Ureter (tissue), 1 donor: ENCODE measurements at places on chromosomes 5 and 9. TPM values are rescaled to one million over a fixed set of nuclear protein-coding genes. Genes with fewer than 3 reads are reported as not detected.

- DNase-seq: no peak
Observed at GRCh38 chr9:123926941-123927340, 3.0 kb downstream of the DENND1A start.

VLDLR gene
- 21.8 TPM for total RNA-seq

TMC1 gene
- total RNA-seq: 3.5 TPM

DNA sequence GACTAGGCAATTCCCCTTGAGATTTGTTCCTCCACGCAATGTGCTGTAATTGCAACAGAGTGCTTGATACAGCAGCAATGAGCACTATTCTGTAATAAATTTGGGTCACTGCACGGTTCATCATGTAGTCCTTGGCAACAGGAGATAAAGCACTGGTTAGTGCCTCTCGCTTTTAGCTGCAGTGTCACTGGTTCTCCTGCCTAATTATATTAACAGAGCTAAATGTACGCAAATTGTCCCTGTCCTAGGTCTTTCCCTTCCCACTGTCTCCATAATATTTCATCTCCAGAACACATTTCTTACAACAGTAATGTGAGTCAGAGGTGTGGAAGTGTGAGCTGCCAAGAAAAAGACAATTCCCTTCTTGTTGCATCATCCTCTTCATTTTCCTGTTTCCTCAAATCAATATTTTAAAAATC is 553.1 kb downstream of the ZNF608 start:
- no peak for DNase-seq

DNA sequence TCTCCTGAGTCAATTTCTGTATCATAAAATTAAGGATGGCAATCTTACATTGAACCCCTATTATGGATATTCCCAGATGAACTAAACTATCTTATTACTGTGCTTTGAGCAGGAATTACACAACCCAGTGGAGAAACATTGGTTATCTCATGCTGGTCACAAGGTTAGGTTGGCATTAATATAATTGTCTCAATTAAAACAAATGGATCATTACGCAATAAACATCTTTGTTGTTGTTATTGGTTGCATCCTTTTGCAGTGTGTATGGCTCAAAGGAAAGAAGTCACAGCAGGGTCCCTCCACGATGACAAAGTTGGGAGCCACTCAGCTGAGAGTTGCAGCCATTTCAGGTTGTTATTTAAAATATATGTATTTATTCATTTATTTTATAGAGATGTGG is 297.0 kb upstream of the KLF4 start:
- no peak for DNase-seq

- no peak for DNase-seq
Observed at GRCh38 chr9:36738318-36738976, 165.8 kb downstream of the MELK start.

- no peak for DNase-seq
Observed at GRCh38 chr9:123922911-123923310, 7.0 kb downstream of the DENND1A start.

ZNF883 gene
- total RNA-seq: 1.7 TPM

GRCh38 chr5:142540922-142541422 is 144.9 kb downstream of the FGF1 start:
- no peak for DNase-seq

GRCh38 chr9:18362166-18362565 is 111.8 kb upstream of the ADAMTSL1 start:
- no peak for DNase-seq

GPR151 gene
- total RNA-seq: not detected

DNA sequence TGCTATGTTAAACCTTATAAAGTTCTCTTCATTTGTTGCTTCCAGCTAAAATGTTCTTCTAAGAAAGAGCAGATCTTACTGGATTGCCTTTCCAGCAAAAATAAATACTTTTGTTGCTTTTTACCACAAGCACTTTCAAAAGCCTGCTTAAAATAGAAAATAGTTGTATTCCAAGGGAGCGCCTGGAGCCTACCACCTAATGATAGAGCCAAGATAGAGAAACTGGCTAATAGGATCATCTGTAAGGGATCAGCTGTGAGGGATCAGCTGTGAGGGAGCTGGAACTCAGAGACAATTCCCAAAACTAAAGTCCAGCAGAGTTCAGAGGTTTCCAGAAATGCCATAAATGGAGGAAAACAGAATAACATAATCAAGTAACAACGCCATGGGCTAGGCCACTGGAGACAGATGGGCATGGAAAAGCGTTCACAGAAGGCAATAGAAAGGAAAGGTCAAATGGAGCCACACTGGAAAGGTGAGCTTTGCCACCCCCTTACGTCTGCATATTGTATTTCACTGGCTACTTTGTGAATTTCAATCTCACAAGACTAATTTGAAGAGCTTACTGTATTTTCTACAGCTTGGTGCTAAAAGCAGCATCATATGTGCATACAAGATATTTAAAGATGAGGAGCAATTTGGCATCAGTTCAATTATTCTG is 140.6 kb upstream of the TLE4 start:
- DNase-seq: no peak

DNA sequence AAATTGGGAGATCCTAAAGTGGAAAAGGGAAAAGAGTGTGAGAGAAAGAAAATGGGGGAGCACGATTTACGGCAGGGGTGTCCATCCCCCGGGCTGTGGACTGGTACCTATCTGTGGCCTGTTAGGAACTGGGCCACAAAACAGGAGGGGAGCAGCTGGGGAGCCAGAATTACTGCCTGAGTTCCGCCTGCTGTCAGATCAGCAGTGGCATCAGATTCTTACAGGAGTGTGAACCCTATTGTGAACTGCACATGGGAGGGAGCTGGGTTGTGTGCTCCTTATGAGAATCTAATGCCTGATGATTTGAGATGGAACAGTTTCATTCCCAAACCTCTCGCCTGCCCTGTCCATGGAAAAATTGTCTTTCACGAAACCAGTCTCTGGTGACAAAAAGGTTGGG is 108.3 kb upstream of the ADAMTSL1 start:
- DNase-seq: no peak

PCDH12 gene
- total RNA-seq: 7.4 TPM

- peak; percentile 55 for DNase-seq
Observed at GRCh38 chr9:106862110-106862820, 701 bp upstream of the ZNF462 start.

GRCh38 chr5:150345716-150346115 is 11.8 kb upstream of the TCOF1 start:
- no peak for DNase-seq

DNA sequence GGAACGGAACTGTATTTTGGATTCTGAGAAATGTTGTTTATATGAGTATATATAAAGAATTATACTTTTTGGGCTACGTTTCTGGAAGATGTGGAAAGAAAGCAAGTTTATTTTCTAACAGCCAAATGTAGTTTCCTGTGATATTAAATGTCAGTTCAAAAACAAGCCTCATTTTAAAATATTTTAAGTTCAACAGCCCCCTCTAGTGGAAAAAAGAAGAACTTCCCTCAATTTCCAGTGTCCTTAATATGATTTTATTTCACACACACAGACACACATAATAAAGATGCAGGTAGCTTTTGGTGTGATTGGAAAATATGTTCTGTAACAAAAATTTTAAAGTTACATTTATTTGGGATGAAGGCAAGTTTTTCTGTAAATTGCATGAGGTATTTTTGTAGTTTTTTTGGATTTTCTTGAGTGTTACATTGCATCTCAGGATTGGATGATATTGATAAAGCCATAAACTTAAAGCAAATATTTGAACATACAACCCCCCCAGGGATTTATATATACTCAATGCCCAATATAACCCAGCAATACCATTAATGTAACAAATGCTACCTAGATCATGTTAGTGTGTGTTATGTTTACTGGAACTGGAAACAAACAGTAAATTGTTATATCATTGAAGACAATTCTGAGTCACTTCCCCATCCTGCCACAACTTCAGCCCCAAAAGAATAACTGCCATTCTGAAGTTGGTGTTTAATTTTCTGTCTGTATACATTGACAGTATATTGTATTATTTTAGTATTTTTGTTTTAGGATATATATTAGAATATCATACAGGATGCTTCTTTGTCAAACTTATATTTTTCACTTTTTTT is 54.0 kb downstream of the CCDC171 start:
- DNase-seq: no peak

DNA sequence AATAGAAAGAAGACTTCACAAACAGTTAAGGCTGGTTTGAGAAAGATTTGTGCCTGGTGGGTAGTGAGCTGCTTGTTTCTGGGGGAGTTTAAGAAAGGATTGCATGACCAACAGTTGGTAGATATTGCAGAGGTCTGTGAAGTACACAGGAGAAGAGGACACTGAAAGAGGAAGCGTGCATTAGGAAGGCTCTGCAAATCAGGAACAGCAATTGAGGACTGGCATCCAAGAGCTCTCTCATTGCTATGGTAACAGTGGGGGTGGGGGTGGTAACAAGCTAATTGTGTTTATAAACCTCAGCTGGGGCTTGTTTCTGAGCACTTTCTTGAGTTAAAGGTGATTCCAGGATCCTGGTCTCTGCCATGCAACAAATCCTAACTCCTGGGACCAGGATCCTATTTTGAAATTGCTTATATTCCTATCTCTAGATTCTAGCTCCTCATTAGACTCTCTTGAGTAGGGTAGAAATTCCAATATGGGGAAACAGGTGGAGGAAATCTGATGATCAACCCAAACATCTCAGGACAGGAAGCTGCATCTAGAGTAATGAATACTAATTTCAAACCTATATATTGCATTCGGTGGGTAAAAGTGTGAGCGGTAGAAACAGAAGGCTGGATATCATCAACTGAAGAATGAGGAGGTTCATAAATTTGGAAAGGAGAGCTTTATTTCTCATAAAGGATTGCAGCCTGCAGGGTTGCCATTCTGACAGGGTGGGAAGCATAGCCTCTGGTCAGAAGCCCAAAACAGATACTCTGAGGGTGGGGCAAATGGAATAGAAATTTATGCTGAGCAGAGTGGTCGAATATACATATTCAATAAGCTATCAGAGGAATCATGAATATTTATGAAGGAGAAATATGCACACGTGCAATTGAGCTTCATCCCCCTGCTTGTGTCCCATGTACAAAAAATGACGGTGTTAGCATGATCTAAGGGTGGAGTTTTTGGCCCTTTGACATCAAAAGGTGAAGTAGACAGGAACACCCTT is 79.4 kb downstream of the PTTG1 start:
- no peak for DNase-seq

DNA sequence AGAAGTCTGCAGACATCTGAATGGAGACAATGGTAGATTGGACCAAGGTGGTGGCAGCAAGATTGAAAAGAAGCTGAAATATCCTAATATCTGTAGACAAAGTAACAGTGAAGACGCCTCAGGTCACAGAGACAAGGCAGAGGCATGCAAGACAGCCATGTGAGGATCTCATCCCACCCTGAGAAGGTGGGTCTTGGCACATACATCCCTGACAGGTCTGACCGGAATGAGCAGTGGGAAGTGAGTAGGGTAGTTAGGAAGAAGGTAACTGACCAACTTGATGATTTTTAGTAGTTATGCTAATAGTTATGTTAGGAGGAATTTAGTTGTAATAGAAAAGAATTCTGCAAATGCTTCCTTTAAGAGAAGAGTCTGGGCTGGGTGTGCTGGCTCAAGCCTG is 229.6 kb downstream of the NDUFS4 start:
- no peak for DNase-seq

- no peak for DNase-seq
Observed at GRCh38 chr5:151006704-151007334, 13.6 kb upstream of the GPX3 start.

- DNase-seq: no peak
Observed at GRCh38 chr5:159805021-159805420, 111.3 kb upstream of the ADRA1B start.

GRCh38 chr9:101427957-101428655 is 7.5 kb downstream of the ALDOB start:
- DNase-seq: no peak

FGF18 gene
- 0.81 TPM for total RNA-seq

DNA sequence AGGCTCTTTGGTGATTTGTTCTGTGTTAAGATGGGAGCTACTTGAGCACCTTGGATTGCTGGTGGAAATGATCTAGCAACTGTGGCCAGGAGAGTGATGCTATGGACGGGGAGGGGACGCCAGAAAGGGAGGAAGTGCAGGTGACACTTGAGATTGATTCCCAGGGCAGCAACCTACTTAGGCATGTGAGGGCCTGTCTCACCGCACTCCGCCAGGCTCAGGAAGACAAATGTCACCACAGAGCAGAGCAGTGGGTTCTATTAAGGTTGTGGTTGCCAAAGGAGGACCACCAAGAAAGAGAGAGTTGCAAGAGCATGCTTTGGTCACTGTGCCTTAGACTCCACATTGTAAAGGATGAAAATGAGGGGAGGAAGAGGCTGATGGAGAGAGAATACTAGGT is 404.3 kb downstream of the IRX1 start:
- DNase-seq: no peak

- no peak for DNase-seq
Observed at GRCh38 chr5:34045023-34045422, 2.0 kb upstream of the C1QTNF3 start.

NDUFB6 gene
- 30.5 TPM for total RNA-seq

TRIM14 gene
- 66.9 TPM for total RNA-seq

- DNase-seq: no peak
Observed at GRCh38 chr5:175195698-175196656, 248.0 kb downstream of the DRD1 start.

DNA sequence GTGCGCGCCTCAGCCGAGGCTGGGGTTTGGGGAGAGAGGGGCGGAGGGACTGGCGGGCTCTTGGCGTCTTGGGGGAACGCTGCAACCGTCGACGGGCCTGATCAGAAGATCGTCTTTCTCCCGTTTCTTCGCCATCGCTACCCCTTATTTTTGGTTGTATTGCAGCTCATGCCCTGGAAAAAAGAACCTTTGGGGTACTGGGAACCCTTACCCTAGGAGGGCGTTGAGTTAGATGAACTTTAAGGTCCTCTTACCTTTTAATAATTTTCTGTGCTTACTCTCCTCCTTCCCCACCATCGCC is 719 bp downstream of the PAIP2 start:
- no peak for DNase-seq

HNRNPAB gene
- total RNA-seq: 180 TPM

DNA sequence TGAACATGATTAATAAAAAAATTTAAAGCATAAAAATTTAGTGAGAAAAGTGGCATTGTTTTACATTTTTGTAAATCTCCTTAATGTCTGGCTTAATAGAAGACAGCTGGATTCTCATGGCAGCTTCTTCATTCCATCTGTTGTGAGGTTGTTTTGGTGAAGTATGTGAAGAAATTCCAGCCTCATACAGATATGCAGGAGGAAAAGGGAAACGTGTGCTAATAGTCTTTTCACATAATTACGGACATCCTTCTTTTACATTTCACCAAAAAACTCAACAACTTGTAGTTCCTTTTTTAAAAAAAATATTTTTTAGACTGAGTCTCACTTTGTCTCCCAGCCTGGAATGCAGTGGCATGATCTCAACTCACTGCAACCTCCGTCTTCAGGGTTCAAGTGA is 46.9 kb downstream of the HACD4 start:
- no peak for DNase-seq

DNA sequence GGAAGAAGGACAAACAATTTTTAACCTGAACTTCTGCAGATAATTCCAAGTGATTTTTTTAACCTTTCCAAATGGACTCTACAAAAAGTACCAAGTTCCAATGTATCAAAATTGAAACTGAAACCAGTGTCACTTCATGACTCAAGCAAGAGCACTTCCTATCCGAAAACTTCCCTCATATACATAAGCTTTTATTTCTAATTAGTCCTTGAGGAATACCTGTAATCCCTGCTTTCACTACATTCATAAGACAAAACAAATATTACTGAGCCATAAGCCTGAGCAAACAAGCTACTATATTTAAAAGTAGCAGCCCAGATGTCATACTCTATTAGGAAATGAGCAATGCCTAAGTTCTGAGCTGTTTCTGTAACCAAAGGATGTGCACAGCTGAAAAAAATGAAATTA is 224.4 kb downstream of the EBF1 start:
- no peak for DNase-seq
